ENCODE measurements at places on chromosomes 13 and 19. TPM values are rescaled to one million over a fixed set of nuclear protein-coding genes. Genes with fewer than 3 reads are reported as not detected.

The ZNF358 gene
- polyA plus RNA-seq: 61.8 TPM

The CGB1 gene
- not detected for polyA plus RNA-seq

The MBOAT7 gene
- polyA plus RNA-seq: 28.9 TPM

The C5AR1 gene
- polyA plus RNA-seq: 2.9 TPM

The PSG6 gene
- not detected for polyA plus RNA-seq

The LRRC63 gene
- polyA plus RNA-seq: 0.10 TPM

The CCDC70 gene
- polyA plus RNA-seq: not detected

The KMT5C gene
- 26.8 TPM for polyA plus RNA-seq

The ZNF846 gene
- polyA plus RNA-seq: 11.0 TPM
